Endothelial cell of umbilical vein (primary cell): ENCODE measurements at places on chromosomes 1 and 21.

GRCh38 chr1:59266180-59266926 is 30.5 kb upstream of the FGGY start:
- DNase-seq, result no peak

- no peak for DNase-seq
These were observed 190.5 kb downstream of the GABPA start for GRCh38 chr21:25925064-25925800.

- no peak for DNase-seq
These were observed 10.8 kb upstream of the TIAM1 start for GRCh38 chr21:31354604-31355443.

DNA sequence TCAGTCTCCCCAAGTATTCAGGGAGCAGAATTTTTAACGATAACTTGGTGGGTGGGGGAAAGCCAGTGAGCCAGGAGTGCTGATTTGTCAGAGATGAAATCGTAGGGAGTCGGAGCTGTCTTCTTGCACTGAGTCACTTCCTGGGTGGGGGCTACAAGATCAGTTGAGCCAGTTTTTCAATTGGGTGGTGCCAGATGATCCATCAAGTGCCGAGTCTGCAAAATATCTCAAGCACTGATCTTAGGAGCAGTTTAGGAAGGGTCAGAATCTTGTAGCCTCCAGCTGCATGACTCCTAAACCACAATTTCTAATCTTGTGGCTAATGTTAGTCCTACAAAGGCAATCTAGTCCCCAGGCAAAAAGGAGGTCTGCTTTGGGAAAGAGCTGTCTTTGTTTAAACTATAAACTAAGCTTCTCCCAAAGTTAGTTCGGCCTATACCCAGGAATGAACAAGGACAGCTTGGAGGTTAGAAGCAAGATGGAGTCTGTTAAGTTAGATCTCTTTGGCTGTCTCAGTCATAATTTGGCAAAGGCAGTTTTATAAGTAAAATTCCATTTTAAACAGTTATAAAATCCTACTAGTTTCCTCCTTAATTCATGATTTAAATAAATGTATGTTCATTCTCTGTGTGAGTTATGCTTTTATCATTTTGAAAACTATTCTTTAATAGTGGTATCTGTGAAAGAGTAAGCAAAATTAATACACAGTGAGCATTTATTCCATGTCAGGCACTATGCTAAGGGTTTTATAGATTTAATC is 51.7 kb downstream of the SLC16A1 start:
- no peak for DNase-seq

DNA sequence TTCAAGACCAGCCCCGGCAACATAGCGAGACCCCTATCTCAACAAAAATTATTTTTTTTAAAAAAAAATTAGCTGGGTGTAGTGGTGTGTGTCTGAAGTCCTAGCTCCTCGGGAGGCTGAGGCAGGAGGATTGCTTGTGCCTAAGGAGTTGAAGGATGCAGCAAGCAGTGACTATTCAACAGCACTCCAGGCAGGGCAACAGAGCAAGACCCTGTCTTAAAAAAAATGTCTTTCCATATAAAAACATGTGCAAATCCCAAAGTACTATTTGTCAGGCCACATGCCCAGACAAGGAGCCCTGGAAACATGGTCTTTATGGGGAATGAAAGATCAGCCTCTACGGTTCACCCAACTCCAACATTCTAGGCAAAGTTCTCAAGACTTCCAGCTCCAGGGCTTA is 13.3 kb downstream of the IFFO2 start:
- no peak for DNase-seq

- DNase-seq, result no peak
These were observed 243.9 kb downstream of the FOXD2 start for GRCh38 chr1:47681735-47682134.

DNA sequence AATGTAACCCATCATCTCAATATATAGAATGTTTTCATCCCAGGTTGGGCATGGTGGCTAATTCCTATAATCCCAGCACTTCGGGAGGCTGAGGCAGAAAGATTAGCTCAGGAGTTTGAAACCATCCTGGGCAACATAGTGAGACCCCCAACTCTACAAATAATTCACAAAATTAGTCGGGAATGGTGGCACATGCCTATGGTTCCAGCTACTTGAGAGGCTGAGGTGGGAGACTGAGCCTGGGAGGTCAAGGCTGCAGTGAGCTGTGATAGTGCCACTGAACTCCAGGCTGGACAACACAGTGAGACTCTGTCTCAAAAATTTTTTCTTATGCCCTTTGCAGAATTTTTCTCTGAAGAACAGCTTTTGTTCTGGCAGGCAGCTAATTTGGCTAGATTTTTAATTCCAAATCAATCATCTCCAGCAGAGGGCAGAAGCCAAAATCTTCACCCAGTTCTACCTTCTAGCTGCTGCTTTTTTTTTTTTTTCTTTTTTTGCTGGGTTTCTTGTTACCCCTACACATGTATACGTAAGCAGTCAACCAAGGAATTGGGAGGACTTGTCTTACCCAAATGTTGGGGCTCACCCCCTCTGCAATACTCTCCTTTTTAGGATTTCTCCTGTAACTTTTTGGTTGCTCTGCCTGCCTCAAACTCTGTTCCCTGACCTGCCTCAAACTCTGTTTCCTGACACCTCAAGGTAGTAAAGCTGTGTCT is 2.7 kb upstream of the RAD54L start:
- peak; percentile 13 for DNase-seq

- DNase-seq, result no peak
These were observed 125.9 kb downstream of the RGS21 start for GRCh38 chr1:192442736-192443135.

GRCh38 chr1:116911779-116912469 is 2.2 kb downstream of the PTGFRN start:
- DNase-seq, result no peak
